ENCODE measurements at places on chromosomes 7 and 10.
A peak's percentile ranks its signal among the peaks of the same experiment; 100 is the strongest.

GRCh38 chr7:105808703-105809590 is 67.5 kb downstream of the ATXN7L1 start:
- DNase-seq = peak; percentile 62

- DNase-seq = no peak
Measured at GRCh38 chr10:14742815-14743214, 31.9 kb downstream of the FAM107B start.

DNA sequence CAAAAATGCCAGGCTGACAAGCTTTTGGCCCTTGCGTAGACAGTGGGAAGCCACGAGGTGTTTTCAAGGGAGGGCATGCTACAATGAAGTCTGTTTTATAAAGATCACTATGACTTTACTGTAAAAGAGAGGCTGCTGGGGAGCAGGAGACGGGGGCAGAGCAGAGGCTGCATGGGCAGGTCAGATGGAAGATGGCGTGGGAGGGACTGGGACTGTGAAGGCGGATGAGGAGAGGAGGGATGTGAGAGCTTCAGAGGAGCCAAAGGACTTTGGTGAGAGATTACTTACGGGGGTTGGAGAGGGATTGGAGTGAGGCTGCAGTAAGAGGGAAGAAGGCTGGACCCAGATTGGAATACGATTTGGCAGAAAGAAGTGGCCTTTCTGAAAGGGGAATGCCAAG is 86.6 kb upstream of the PCBD1 start:
- no peak for DNase-seq

- DNase-seq = no peak
Measured at GRCh38 chr10:63899673-63900300, 378.6 kb downstream of the REEP3 start.

DNA sequence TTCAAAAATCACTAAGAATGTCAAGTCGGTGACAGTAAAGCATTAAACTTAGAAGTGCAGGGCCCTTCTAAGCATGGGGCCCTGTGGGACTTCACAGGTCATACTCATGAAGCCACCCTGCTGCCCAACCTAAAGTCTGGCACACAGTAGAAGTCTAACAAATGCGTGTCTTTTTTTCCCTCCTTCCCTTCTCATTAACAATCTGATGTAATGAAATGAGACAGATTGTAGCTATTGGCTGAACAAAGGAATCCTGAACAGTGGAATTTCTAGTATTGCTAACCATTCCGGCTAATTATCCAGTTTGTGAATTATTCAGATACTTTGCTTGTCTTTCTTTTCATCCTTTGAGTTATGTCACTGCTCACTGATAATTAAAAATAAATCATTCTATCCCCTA is 369.9 kb downstream of the WDR11 start:
- DNase-seq = no peak

DNA sequence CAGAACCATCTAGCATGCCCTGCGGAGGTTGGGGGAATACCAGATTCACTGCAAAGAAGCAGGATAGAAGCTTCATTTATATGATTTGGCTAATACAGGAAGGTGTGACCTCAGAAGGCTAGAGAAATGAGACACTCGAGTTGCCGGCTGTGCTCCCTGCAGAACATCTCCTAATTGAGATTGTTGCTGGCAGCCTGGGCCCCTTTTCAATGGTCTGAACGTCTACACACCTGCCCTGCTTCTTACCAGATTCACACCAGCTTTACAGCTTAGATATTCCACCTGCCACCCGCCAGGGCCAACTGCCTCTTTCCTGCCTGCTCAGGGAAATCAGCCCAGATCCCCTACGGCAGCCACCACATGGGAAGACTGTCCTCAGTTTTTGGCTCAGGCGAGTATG is 475.3 kb upstream of the AUTS2 start:
- no peak for DNase-seq

- no peak for DNase-seq
Measured at GRCh38 chr10:50251394-50251793, at the start of gene ASAH2. ASAH2 (minus strand) TSS chr10:50251516; CDS start chr10:50248610, 2,906 bp downstream.

GRCh38 chr10:49103761-49104160 is 11.6 kb downstream of the VSTM4 start:
- DNase-seq = no peak

DNA sequence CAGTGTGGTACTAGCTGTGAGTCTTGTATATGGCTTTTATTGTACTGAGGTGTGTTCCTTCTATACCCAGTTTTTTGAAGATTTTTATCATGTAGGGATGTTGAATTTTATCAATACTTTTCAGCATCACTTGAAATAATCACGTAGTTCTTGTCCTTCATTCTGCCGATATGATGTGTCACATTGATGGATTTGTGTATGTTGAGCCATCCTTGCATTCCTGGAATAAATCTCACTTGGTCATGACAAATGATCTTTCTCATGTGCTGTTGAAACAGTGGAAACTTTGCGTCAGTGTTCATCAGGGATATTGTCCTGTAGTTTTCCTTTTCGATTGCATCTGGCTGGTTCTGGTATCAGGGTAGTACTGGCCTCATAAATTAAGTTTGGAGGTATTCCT is 7.1 kb upstream of the PRKAR1B start:
- no peak for DNase-seq

GRCh38 chr7:157738066-157738460 is 401.3 kb downstream of the DNAJB6 start:
- no peak for DNase-seq

- DNase-seq = no peak
Measured at GRCh38 chr10:114753126-114753525, 68.5 kb upstream of the FHIP2A start.

DNA sequence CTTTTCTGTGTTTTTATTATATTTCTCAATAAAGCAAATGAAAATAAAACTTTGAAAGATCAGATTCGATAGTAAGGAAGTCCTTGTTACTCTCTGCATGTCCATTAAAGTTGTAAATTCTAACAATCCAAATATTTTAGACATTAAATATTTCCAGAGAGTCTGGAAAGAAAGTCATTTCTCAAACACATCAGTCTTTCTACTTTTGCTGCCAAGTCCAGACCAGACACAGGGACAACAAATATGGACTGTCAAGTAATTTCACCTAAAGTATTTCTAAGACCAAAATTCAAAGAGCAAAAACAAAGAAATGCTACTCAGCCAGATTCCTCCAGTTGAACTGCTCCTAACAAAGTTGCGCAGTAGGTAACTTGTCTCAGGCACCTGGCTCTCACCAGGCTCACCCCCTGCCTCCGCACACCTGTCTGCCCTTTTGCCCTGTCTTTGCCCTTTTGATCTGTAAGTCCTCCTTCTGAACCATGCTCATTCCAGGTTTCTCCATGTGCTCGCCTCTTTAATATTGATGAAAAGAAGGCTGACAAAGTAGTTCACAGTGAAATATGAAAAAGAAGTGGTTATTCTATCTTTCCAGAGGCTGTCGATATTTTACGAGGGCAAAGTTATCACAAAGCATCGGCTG is 300.5 kb downstream of the C7orf25 start:
- DNase-seq = no peak

DNA sequence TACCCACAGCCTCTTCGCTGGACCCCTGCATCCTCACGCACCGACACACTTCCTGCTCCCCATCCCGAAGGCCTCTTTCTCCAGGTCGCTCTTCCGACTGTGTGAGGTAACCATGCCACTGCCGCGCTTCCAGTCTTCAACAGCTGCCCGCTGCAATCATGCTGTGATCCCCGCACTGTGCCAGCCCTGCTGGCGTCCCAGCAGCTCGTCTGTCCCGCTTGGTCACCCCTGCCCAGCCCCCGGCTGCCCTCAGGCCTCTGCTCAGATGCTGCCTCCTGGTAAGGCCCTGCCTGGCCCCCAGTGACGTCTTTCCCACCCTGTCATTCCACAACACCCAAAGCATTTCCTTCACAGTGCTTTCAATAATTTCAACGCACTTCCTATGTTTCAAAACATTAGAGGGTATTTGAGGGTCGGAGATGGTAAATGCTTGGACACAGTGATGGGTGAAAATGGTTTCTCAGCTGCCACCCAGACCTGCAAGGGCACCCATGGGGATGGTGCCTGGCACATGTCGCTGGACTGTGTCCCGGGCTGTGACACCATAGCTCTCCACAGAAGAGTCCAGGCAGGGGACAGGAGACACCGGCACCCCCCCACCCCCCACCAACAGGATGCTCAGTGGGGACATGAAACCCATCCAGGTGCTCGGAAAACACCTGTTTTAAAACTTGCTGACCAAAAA is 125.2 kb downstream of the MAD1L1 start:
- DNase-seq = no peak

DNA sequence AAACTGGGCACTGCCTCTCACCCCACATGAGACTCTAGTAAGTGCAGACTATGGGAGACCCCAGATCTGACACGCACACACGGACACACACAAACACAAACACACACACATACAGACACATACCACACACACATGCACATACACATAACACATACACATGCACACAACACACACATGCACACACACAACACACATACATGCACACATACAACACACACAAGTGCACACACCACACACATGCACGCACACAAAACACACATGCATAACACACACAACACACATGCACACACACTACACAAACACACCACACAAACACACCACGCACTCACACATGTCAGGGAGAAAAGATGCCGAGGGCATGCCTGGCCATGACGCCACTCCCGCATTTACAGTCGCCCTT is 205.5 kb downstream of the TYW1B start:
- DNase-seq = no peak

- DNase-seq = no peak
Measured at GRCh38 chr7:94658826-94659225, 2.9 kb upstream of the SGCE start.

DNA sequence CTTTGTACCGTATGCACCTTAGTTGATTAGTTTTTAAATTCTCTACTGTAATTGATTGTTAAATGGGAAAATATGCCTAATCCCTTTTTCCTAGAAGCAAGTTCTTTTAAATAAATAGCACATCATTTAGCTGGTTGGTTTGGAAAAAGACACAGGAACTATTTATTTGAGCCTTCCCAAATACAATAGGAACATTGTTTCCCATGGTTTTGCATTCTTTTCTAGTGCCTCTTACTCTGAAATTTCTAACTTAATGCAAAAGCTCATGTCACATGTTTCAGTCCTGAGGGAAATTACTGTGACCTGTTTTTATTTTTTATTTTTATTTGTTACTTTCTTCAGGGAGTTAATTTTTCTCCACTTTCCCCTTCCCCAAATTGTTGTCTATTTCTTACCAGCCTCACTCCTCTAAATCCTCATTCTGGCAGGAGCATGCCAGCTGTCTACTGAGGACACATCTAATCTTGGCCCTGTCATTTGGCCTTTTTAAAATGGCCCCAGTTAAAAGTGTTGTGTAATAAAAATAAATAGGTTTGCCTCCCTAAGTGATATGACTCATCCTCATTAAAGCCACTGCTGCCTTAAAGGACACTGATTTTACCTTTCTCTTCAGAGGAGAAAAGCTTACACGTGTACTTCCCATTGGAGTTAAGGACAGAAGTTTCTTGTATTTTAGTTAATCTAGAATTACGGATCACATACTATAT is 94.5 kb downstream of the PPP1R3A start:
- no peak for DNase-seq

DNA sequence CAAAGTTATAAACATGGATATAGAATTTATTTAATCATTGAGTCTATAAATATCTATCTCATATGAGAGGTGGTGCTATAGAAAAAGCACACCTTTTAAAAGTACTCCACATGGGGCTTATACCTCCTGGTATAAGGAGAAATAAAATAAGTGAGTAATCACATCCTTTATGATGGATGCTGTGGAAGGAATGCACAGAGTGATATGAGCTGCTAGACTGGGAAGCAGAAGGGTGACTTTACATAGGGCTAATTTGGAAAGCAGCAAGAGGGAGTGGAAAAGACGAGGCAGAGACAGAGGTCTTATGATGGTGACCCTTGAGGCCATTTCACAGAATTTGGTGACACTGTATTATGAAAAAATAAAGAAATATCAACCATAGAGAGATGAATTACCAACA is 59.4 kb upstream of the AHR start:
- DNase-seq = no peak

DNA sequence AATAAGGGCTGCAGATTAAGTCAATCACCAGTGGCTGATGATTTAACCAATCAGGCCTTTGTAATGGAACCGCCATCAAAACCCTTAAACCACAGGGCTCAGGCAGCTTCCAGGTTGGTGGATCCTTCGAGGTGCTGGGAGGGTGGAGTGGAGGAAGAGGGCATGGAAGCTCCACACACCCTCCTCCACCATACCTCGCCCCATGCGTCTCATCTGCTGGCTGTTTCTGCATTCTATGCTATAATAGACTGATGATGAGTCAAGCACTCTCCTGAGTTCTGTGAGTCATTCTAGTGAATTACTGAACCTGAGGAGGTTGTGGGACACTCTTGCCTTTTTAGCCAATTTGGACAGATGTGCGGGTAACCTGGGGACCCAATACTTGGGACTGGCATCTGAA is 43.9 kb downstream of the CHST15 start:
- no peak for DNase-seq

DNA sequence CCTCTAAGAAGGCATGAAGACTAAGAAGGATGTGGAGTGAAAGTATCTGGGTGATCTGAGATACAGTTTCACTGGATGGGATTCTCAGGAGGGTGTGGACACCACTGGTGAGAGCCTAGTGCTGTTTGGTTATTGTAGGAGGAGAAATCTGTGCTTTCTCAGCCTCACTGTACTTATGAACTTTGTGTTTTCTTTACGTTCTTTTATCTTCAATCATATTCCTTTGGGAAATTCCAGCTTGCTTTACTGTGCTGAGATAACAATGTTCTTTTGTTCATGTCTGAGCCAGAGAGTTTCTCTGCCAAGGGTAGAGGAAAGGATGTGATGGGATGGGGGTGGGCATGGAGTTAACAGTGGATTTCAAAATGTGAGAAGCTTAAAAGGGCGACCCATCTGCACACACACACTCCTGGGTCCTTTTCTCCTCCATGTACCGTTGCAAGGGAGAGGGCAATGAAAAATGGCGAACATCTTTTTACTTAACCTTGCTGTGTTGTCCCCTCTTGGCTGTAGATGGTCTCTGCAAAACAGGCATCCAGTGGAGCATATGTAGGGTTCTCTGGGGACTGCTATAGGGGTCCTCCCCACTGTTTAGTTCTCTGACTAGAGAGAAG is 25.0 kb upstream of the TAX1BP1 start:
- no peak for DNase-seq

DNA sequence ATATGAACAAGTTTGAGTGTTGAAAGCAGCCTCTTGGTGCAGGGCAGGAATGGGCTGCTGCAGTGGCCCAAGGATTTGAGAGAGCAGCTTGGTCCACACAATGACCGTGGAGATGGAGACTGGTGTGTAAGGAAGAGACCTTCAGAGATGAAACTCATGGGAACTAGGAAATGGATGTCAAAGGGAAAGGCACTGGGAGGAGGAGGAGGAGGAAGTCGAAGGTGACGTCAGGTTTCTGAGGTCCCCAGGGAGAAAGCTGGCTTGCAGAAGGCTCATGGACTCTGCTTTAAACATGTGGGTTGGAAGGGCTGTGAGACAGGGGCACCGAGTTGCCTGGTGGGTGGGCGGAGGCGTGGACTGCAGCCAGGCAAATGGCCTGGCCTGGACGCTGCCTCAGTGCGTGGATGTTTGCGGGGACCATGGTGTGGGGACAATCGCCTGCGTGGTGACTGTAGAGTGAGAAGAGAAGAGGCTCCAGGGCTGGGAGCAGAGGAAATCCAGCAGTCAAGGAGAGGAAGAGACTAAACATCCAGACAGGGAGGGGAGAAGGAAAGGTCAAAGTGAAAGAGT is 14.6 kb downstream of the C10orf71 start:
- DNase-seq = no peak
